ENCODE measurements at places on chromosomes 13 and 19. TPM values are rescaled to one million over a fixed set of nuclear protein-coding genes. Genes with fewer than 3 reads are reported as not detected.
A peak's percentile ranks its signal among the peaks of the same experiment; 100 is the strongest.

DNA sequence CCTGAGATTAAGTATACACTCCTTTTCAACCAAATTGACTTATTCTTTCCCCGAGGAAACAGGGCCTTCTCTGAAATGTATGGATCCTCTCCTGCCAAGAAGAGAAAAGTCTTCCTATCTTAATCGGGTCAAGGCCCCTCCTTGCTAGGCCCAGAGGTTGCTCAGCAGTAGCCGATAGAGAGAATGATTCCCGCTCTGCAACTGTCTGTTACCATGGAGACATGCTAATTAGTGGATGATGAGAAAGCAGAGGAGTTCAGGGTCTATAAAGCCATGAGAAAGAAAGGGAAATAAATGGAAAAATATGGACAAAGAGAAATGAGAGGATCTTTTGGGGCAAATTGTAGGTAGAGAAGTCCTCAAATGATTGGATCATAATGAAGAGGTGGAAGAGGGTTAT lies 103.5 kb downstream of the POU4F1 start:
- no peaks in the 10 kb centered on the region for H3K27me3 ChIP-seq
- H3K27ac ChIP-seq = no peak overlapping the region
- DNase-seq = no peak
- no peak overlapping the region for H3K4me3 ChIP-seq
- H3K4me1 ChIP-seq = no peaks in the 10 kb centered on the region

GRCh38 chr13:59748046-59748445 lies 415.7 kb downstream of the DIAPH3 start:
- H3K4me3 ChIP-seq = no peak overlapping the region
- no peaks in the 10 kb centered on the region for H3K36me3 ChIP-seq
- DNase-seq = no peak
- no peaks in the 10 kb centered on the region for H3K4me1 ChIP-seq

GRCh38 chr19:4593409-4593851 lies 33.9 kb upstream of the SEMA6B start:
- H3K27me3 ChIP-seq = peaks cover 3% of the 10 kb centered on the region
- no peaks in the 10 kb centered on the region for H3K4me1 ChIP-seq
- DNase-seq = no peak
- no peaks in the 10 kb centered on the region for H3K36me3 ChIP-seq

DNA sequence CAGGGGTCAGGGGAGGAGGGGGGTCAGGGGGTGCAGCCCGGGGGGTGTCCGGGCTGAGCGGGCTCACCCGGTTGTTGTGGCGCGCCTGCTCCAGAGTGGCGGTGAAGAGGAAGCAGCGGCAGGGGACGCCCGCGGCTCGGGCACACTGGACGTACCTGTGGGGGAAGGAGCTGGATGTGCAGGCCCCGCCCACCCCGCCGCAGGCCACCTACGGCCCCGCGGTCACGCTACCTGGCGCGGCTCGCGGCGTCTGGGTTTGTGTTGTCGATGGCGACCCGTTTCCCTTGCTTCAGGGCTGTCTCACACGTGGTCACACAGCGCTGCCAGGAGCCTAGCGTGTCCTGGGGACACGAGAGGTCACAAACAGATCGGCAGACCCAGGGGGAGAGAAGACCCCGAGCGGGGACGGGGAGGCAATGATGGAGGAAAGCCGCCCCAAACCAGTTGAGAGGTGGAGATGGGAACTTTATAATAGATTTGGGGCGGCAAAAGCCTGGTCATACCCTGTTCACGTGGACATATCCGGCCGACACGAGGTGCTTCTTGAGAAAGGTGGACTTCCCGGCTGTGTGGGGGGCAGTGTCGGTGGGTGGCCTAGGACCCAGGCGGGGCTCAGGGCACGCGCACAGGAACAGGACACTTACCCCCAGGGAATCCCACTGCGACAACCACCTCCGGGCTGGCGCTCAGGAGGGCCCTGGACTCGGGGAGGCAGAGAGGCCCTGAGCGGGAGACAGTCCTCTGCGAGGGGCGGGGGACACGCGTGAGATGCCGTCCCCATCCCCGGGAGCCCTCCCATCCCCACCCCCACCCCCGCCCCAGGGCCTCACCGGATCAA lies 5.6 kb downstream of the PNKP start:
- no peaks in the 10 kb centered on the region for H3K27me3 ChIP-seq
- no peak for DNase-seq
- H3K27ac ChIP-seq = no peak overlapping the region
- peaks cover 20% of the 10 kb centered on the region for H3K4me1 ChIP-seq
- H3K4me3 ChIP-seq = no peak overlapping the region
- peaks cover 15% of the 10 kb centered on the region for H3K36me3 ChIP-seq

GRCh38 chr19:46014534-46014933 lies 8.3 kb downstream of the PGLYRP1 start:
- no peak for DNase-seq
- H3K4me1 ChIP-seq = peaks cover 11% of the 10 kb centered on the region
- H3K4me3 ChIP-seq = peak overlapping the region; percentile 4
- H3K27me3 ChIP-seq = peaks cover 4% of the 10 kb centered on the region
- H3K36me3 ChIP-seq = no peaks in the 10 kb centered on the region

GRCh38 chr19:29016926-29017760 lies 195.8 kb downstream of the UQCRFS1 start:
- no peaks in the 10 kb centered on the region for H3K27me3 ChIP-seq
- no peak for DNase-seq
- H3K4me1 ChIP-seq = no peaks in the 10 kb centered on the region

DNA sequence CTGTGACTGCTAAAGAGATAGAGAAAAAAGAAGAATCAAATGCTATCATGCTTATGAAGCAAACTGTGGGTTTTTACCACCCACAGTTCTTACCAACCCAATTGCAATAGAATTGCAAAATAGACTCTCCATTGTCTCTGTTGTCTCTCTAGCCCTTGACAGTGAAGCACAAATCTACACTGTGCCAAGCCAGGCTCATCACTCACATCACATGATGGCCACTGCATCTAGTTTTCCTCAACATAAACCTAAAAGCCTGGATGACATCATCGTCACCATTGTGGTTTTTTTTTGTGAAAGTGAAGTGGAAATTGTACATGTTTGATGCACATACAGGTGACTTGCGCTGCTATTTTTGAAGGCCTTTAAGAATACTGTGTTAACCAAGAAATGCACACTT lies 56.1 kb downstream of the KL start:
- no peaks in the 10 kb centered on the region for H3K36me3 ChIP-seq
- no peak overlapping the region for H3K4me3 ChIP-seq
- H3K27ac ChIP-seq = no peak overlapping the region
- no peaks in the 10 kb centered on the region for H3K4me1 ChIP-seq
- DNase-seq = no peak

DNA sequence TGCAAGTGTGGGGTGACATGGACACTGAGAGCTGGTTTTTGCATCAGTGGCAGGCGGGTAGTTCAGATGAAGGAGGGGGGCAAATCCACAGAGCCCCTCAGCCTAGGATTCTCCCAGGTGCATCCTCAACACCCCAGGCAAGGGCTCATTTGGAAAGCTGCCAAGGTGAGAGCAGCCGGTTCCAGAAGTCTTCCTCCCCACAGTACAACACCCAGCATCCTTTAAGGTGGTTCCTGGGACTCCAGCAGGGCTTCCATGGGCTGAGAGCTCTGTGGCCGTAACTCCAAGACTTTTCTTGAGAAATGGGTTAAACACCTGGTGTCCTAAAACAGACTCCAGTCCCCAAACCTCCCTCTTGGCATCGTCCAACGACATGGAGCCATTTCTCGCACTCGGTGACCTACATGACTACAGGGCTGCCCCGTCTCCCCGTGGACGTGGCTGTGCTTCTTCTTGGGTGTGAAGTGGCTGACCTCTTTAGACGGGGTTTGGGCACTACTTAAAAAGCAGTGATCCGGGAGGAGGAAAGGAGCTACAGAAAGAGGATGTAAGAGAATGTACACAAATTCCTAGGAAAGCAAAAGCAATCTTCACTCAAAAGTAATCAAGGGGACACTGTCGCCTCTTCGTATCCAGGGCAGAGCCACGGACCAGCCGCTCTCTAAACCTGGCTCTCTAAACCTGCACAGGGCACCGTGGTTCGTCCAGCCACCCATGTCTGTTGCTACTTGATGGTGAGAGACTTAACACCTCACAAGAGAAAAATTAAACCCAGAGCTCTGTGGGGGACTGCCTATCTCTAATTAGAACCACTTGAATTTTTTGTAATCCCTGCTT lies 25.5 kb downstream of the RANBP3 start:
- H3K4me3 ChIP-seq = no peak overlapping the region
- H3K27ac ChIP-seq = peak overlapping the region; percentile 36
- H3K27me3 ChIP-seq = no peaks in the 10 kb centered on the region
- H3K36me3 ChIP-seq = no peaks in the 10 kb centered on the region
- peaks cover 41% of the 10 kb centered on the region for H3K4me1 ChIP-seq

DNA sequence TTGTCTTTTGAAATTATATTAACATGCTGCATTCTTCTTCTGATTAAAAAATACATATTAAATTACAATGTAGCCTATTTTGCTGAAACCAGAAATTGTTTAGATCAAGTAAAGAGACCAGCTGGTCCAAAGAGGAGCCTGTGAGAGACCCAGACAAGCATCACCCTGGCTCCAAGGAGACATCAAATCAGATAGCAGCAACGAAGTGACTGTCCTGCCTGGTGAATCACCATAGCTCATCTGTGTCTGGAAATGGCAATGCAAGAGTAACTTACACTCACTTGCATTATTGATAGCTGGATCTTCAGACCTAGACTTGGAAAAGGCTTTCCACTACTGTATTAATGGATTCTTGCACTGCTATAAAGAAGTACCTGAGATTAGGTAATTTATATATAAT lies 169.1 kb downstream of the KCTD12 start:
- no peaks in the 10 kb centered on the region for H3K36me3 ChIP-seq
- no peak overlapping the region for H3K4me3 ChIP-seq
- no peaks in the 10 kb centered on the region for H3K27me3 ChIP-seq
- peaks cover 7% of the 10 kb centered on the region for H3K4me1 ChIP-seq

CBARP gene
- polyA plus RNA-seq = 3.5 TPM

SLAIN1 gene
- polyA plus RNA-seq = 2.5 TPM

PDE4C gene
- polyA plus RNA-seq = 0.13 TPM

RASA3 gene
- 22.5 TPM for polyA plus RNA-seq

CEACAM3 gene
- polyA plus RNA-seq = not detected

XRCC1 gene
- 24.2 TPM for polyA plus RNA-seq
